ENCODE measurements at places on chromosomes 2 and 18.

- no peak for DNase-seq
These were observed 294.6 kb upstream of the SESTD1 start for GRCh38 chr2:179559108-179559806.

DNA sequence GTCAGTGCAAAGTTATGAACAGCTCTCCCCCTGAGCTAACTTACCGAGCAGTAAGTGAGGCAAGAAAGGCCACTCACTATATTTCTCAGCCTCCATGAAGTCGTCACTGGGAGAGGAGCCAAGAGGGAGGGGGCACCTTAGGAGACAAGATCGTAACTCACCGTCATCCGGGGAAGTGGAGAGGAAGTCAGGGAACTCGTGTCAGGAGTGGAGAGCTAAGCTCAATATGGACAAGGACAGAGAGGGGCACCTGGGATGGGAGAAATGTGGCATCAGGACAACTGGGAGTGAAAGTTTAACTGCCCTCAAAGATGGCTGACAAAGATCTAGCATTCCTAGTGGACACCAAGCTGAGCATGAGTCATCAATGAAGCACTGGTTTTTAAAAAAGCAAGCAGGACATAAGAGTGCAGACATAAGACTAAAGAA lies 37.1 kb downstream of the BCL11A start:
- DNase-seq = no peak

GRCh38 chr2:6036211-6036610 lies 344.0 kb downstream of the SOX11 start:
- no peak for DNase-seq

- DNase-seq = no peak
These were observed 51.3 kb upstream of the ITSN2 start for GRCh38 chr2:24411488-24412151.

DNA sequence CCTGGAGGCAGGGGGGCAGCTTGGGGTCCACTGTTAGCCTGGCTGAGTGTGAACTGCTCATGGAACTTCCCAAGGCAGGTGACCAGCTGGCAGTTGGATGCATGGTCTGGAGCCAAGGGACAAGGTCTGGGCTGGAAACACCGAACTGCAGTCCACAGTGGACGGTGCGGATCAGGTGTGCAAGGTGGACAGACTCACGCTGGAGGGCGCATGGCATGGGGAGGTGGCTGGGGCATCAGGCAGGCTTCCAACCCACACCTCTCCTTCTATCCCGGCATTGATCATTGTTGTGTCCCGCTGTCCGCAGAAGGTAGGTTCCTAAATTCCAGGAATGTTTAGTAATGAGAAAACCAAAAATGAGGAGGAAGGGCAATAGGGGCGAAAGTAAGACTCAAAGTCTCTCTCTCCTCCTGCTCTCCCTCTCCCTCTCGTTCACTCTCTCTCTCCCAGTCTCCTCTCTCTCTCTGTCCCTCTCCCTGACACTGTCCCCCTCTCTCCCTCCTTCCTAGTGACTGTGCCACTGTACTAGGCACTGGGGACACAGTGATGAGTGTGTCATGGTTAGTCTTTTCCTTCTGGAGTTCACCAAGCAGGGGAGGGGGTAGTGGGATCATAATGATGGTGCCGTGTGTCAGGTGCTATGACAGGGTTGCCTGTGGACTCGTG lies 30.3 kb upstream of the LPIN1 start:
- no peak for DNase-seq

DNA sequence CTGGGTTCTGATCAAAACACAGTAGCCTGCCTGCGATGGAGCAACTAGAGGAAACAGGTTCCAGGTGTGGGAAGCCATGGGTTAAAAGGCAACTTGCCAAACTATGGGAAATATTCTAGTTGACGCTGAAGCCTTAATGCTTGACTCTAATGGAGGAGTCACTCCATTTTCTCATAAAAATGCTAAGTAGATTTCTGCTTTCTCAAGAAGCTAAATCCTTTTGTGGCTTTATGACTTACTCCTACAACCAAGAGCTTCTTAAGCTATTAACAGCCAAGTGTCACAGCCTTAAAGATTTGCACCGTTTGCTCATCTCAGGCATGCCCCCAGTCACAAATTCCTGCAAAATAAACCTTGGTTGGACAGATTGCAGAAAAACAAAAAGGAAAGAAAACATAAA lies 25.2 kb downstream of the ANKRD44 start:
- DNase-seq = no peak

- no peak for DNase-seq
These were observed 1383.8 kb upstream of the ACVR2A start for GRCh38 chr2:146461068-146461467.
